AG20443 (cell line): ENCODE measurements at places on chromosomes 5 and 9.
A peak's percentile ranks its signal among the peaks of the same experiment; 100 is the strongest.

- no peak for DNase-seq
These were observed 43.9 kb downstream of the PDZD2 start for GRCh38 chr5:31682851-31683250.

DNA sequence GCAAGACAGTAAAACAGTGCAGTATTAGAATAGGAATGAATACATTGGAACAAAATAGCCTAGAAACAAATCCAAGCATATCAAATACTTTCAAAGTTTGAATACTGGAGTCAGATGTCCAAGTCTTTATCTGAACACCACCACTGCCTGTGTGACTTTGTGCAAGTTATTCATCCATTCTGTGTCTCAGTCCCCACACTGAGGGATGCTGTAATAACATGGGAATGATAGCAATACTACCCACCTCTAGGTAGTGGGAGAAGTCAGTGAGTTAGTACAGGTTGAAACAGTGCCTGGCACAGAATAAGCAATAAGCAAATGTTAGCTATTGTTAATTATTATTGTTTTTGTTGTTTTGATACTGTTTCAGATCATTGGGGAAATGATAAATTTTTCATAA is 130.9 kb downstream of the SUSD1 start:
- no peak for DNase-seq

- no peak for DNase-seq
These were observed 173.4 kb downstream of the NDUFS4 start for GRCh38 chr5:53733853-53734252.

DNA sequence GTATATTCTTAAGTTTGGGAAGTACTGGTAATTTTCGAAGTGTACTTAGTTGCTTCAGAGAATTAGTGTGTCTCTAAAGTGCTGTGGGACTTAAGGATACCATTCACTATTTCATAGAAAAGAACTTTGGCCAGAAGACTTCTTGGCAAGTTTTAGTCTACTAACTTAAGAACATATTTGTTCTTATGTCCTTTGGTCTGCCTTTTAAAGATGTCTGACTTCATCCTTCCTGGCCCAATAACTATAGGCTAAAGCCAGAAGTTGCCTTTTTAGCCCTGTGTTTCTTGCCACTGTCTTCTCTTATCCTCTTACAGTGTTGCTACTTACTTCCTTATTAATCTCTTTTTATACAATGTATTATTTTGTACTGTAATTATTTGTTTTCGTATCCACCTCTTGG is 6.3 kb downstream of the RBM27 start:
- DNase-seq, result no peak

DNA sequence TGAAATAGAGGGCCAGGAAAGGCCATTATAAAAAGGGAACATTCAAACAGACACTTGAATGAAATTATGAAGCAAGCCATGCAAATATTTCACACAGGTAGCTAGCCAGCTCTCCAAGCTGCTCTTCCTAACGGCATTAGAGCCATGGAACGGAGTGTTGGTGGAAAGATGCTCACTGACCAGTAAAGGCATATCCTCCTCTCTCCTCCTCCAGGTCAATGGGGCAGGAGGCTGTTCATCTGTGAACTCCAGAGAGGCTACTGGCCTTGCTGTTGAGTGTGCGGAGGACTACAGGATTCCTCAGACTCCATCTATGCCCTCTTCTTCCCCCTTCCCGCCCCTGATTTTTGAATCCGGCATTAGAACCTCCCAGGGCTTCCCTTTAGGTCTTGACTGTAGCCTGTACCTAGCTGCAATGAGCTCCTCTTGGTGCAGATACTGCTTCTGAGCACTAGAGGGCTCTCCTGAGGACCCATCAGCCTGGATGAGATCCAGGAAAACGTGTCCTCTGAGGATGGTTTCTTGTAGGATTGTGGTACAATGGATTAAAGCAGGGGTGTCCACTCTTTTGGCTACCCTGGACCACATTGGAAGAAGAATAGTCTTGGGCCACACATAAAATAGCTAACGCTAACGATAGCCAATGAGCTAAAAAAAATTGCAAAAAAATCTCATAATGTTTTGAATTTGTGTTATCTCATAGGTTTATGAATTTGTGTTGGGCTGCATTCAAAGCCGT is 162.2 kb downstream of the SREK1 start:
- peak; percentile 86 for DNase-seq

DNA sequence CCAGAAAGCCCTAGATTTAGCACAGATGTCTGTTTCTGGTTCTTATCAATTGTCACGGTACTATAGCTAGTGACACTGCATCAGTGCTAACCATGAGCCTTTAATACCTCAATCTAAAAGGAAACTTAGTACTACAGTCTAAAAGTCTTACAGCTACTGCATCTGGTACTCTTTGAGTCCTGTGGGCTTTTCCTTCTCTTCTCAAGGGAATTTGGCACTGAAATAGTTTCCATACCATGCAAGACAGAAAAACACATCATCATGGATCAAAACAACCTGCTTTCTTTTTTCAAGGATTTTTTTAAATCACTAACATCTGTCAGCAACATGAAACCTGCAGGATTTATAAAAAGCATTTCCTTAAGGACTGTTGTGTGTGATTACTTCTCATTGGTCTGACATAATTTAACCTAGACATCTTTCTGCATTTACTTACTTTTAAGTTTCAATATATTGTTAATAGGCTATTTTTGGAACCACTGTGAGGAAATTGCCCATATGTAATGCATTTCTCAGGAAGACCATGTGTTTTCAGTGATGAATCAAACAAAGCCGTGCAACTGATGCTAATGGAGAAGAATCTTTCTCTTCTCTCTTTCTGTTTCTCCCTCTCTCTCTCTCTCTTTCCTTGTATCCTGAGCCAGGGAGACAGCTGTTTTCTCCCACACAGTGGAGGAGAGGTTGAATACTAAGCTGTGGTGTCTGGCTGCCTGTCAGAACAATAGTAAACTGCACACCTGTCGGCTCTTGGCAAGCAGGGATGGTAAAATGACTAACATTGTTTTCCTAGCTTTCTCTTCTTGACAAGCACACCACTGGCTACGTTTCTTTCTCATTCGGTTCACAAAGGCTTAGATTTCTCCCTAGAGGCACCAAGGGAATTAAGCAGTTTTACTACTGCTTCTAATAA is 273.4 kb downstream of the CSNK1G3 start:
- peak; percentile 15 for DNase-seq

DNA sequence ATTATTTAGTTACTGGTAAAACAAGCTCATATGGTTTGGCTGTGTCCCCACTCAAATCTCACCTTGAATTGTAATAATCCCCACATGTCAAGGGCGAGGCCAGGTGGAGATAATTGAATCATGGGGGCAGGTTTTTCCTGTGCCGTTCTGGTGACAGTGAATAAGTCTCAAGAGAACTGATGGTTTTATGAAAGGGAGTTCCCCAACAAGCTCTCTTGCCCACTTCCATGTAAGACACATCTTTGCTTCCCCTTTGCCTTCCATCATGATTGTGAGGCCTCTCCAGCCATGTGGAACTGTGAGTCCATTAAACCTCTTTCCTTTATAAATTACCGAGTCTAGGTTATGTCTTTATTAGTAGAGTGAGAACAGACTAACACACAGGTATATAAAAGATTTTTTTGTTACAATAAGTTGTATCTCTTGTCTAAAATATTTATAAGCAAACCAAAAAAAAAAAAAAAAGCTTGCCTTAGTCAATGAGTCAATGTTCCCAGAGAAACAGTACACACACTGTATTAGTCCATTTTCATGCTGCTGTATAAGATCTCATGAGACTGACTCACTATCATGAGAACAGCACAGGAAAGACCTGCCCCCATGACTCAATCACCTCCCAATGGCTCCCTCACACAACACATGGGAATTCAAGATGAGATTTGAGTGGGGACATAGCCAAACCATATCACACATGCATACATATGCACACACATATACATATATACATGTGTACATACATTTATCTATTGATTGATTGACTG is 138.3 kb downstream of the BASP1 start:
- DNase-seq, result no peak

DNA sequence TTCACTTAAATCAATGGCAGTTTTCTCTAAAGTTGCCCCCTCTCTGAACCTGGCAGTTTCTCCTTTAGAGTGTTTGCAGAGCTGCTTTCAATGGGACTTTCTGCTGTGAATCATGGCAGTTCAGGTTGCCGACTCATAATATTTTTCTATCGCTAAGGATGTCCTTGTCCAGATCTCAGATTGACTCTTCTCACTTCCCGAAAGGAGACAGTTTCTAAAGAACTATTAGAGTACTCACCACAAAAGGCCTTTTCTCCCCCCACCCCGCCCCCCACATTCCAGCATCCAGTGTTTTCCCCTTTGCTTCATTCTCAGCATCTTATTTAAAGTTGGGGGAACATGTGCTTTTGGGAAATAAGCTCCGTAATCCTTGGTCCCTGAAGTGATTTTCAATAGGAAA is 443.5 kb upstream of the KLF4 start:
- DNase-seq, result peak; percentile 44

DNA sequence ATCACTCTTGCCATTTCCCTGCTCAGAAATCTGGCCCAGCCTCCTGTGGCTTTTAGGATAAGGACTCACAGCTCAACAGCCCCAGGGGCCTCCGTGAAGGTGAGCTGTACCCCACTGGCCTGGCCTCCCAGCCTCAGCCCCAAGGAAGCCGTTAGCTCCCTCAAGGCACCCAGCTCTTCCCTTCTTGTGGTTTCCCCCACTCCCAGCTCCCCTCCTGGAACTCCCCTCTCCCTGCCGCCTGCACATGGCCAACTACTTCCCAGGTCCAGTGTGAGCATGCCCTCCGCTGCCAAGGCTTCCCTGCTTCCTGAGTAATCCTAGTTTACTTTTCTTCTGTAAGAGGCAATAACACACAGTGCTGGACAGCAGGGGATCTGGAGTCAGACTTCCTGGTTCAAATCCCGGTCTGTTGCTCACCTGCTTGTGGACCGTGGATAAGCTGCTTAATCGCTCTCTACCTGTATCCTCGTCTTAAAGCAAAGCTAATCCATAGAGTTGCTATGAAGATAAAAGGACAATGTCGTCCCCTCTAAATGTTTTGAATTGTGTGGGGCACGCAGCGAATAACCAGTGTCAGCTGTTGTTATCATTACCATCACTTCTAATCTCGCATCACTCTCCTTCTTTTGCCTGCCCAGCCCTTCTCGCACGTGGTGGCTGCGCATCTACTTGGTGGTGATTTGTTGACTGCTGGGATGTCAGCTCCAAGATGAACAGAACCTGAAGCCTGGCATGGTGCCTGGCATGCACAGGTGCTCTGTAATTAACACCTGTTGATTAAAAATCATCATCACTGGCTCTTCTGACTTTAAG is 86.6 kb downstream of the C5orf15 start:
- no peak for DNase-seq

DNA sequence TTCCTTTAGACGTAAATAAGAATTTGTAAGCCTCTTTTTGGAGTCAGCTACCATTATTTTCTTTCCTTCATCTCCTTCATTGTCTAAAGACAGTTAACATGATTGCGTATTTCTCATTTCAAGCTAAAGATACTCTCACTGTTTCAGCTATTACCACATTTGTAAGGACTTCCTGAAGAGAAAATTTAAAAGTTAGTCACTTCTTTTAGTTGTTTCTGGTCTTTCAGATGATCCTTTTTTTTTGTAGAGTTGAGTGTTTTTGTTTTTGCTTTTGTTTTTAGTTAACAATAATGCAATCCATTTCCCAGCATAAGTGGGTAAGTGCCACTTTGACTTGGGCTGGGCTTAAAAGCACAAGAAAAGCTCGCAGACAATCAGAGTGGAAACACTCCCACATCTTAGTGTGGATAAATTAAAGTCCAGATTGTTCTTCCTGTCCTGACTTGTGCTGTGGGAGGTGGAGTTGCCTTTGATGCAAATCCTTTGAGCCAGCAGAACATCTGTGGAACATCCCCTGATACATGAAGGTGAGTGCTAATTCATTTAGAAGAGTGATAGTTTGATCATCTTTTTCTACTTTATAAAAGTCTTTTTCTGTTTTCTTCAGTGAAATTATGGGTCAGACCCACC is 2.0 kb downstream of the IL31RA start:
- DNase-seq, result no peak

- peak; percentile 50 for DNase-seq
These were observed 54.4 kb downstream of the ENTREP1 start for GRCh38 chr9:69379270-69379982.

- DNase-seq, result no peak
These were observed 2.6 kb upstream of the CPEB4 start for GRCh38 chr5:173885475-173886010.

DNA sequence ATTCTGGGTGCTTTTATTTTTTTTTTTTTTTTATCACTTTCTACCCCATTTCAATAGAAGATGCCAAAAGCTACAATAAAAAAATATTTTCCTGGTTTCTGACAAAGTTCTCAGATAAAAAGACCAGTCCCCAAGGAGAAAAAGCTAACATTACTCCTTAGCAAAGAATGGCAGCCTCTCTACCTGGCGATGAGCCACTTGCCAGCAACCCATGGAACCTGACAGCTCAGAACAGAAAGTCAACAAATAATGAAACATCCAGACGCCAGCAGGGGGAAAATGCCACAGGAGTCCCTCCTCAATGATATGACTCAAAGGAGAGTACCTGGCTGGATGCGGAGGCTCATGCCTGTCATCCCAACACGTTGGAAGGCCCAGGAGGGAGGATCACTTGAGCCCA is 123.2 kb downstream of the MYO10 start:
- DNase-seq, result no peak

DNA sequence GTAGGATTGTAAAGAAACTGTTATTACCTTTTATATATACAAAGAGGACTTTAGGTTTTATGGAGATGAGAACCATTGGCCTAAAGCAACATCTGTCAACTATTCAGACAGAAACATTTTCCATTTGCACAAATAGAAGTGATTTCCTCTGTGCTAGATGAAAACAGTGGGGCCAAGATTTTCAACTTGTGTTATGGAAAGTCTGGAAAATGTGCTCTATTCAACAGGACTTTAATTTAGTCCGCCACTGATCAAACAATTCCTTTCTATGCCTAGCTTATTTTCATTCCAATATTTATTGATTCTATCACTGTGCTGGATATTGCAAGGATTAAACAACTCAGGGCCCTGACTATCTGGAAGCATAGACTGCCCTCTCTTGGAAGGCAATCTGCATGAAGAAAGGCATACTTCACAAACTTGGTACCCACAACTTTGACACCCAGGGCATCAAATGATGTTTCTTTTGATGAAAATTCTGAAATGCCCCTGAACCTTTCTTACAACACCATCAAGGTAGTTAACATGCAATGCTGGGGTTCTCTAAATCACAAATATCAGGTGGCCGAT is 126.6 kb upstream of the HMHB1 start:
- no peak for DNase-seq

GRCh38 chr9:134724202-134724911 is 82.8 kb downstream of the COL5A1 start:
- peak; percentile 70 for DNase-seq
